ENCODE measurements at places on chromosomes 1 and 21.

DNA sequence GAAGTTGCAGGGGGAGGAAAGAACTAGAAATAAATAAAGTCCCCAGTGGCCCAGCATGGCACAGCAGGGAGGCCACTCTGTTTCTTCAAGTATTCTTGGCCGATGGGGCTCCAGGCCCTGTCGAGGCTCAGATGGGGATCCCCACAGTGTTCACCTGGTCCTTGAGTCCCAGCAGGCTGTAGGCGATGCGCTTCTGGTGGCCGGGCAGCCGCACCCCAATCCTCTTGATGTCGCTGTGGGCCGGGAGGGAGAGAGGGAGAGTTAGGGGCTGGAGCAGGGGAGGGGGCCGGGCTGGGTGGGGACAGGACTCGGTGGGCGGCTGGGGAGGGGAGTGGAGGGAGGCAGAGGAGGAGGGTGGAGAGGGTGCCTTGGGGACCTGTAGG lies 30.8 kb downstream of the EPHA2 start:
- DNase-seq, result no peak

DNA sequence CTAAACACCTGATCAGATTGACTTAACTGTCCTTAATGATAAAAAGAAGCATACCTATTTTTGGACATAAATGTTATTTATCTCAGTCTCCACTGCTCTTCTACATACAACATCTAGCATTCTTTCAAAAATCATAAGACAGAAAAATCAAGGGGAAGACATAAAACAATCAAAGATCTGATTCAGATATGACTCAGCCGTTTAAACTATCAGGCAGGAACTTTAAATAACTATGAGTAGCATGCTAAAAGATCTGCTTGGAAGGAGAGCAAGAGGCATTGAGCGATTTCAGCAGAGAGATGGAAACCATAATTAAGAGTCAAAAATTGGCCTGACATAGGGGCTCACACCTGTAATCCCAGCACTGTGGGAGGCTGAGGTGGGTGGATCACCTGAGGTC lies 27.2 kb upstream of the SLC22A15 start:
- DNase-seq, result no peak

GRCh38 chr1:31436596-31437432 lies 23.8 kb downstream of the SERINC2 start:
- no peak for DNase-seq

DNA sequence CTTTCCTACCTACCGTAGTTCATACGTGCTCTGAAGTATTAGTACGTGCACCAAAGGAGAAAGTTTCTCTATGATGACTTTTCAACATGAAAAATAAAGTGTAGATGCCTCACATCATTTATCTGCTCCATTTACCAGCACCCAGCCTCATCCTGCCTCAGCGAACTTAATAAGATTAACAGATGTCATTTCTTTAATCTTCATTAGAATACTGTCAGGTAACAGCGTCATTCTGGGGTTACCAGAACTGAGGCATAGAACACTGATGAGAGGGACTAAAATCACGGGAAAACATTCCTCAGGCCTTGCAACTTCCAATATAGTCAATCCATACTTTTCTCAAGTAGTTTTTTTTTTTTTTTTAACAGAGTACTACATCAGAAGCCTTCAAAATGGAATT lies 43.2 kb upstream of the DISC1 start:
- DNase-seq, result no peak

GRCh38 chr1:179046808-179047635 lies 21.3 kb downstream of the FAM20B start:
- no peak for DNase-seq

DNA sequence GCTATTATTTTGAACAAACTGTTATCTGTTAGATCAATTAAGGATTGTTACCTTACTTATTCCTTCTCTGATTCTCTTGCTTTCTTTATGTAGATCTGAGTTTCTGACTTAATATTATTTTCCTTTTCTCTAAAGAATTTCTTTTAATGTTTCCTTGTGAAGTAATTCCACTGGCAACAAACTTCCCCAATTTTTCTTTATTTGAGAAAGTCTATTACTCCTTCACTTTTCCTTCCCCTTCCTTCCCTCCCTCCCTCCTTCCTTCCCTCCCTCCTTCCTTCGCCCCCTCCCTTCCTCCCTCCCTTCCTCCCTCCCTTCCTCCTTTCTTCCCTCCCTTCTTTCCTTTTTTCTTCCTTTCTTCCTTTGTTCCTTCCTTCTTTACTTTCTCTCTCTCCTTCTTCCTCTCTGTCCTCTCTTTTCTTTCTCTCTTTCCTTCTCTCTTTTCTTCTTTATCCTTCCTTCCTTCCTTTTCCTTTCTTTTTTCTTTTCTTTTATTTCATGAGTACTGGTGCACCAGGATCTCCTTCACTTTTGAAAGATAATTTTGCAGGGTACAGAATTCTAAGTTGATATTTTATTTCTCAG lies 177.5 kb downstream of the DNM3 start:
- no peak for DNase-seq

Data from heart left ventricle (tissue), 16 donors.